SJSA1 (cell line): ENCODE measurements at places on chromosomes 11 and 22.

DNA sequence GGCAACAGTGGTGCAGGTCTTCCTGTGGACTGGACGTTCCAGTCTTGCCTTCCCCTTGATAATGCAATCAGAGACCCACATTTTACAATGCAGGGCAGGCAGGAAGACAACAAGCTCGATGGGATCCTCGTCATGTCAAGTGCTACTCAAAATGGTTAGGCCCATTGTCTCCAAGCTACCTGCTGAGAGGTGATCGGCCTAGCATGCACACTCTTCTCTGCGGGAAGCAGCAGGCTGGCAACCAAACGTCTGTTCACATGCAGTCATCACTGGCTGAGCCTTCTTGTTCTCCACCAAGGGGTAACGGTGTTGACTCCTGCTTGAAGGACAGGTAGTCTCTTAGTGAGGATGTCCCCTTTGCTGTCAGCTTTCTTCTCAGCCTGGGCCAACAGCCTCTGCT lies 25.5 kb upstream of the CD82 start:
- no peak for DNase-seq

GRCh38 chr11:131402040-131402439 lies 31.6 kb downstream of the NTM start:
- DNase-seq: no peak

DNA sequence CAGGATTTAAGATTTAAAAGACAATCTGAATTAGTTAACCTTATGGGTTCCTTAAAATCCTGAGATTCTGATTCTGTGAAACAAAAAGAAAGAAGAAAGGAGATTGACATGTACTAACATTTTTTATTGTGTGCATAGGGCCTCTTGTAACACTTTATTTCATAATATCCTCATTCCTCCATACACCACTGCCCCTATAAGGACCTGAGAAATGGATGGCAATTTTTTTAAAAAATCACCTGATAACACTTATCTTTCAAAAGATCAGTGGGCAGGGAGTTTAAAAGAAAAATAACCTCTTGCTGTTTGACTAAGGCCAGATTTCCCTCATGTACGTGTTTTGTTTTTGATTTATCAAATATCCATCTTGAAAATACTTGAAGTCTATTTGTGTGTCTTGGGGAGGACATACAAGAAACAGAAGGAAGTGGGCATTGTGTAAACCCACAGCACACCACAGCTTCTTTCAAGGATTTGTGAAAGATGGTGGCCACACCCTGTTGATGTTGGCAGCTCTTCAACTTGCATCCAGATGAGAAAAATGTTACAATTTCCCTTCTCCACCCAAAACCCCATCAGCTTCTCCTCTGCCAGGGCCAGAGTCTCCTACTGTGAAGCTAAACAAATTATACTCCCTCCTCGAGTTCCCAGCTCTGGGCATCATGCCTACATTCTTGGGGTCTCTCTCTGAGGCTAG lies 35.0 kb upstream of the MPEG1 start:
- DNase-seq: peak; percentile 65

- DNase-seq: no peak
Observed at GRCh38 chr11:55806248-55806647, 4.9 kb upstream of the OR5L1 start.

DNA sequence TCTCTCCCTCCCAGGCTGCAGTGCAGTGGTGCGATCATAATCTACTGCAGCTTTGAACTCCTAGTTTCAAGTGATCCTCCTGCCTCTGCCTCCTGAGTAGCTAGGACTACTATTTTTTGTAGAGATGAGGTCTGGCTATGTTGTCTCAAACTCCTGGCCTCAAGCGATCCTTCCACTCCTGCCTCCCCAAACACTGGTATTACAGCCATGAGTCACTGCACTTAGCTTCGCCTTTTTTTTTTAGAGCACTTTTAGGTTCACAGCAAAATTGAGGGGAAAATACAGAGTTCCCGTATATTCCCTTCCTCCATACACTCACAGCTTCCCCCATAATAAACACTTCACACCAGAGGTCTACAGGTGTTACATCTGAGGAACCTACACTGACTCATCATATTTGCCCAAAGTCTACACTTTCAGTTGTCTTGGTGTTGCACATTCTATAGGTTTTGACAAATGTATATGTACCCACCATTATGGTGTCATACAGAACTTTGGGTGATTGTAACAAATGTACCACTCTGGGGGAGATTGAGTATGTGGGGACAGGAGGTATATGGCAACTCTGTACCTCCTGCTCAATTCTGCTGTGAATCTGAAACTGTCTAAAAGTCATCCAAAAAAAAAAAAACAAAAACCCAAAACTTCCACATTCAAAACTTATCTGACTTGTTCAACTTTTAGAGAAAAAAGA lies 11.3 kb upstream of the SLC37A4 start:
- no peak for DNase-seq

GRCh38 chr11:123212406-123212805 lies 17.4 kb upstream of the CLMP start:
- DNase-seq: no peak

DNA sequence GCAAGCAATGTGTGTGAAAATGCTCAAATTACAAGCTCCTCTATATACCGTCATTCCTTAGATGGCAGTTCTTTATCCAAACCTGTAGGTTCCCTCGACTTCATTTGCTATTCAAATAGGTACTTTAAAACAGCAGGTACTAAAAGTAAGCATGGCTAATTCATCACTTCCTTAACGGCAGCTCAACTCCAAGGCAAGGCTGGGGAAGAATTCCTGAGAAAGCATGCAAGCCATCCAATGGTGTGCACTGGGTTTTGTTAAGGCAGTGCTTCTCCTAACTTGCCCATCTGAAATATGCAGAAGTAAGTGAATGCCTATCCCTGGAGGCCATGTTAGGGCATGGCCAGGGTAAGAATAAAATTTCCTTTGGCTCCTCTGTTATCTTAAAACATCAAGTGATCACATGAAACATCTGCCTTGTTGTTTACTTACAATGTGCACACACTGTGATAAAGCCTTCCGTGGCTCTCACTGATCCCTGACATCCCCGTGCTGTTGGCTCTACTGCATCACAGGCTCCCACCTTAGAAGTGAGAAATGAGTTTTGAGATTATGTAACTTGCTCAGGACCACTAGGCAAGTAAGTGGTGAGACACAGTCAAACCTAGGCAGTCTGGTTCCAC lies 52.1 kb downstream of the SMCO4 start:
- no peak for DNase-seq

DNA sequence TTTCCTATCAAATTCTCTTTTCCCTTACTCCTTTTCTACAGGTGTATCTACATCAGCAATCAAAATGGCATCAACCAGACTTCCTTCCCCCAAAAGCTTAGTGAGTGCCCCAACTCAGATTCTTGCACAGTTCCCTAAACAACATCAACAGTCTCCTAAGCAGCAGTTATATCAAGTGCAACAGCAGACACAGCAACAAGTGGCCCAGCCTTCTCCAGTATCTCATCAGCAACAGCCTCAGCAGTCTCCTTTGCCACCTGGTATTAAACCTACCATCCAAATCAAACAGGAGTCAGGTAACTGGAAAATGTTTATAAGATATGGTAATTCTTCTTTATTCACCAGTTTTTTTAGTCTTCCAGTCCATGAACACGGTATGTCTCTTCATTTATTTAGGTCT lies 51.4 kb downstream of the EMSY start:
- no peak for DNase-seq

DNA sequence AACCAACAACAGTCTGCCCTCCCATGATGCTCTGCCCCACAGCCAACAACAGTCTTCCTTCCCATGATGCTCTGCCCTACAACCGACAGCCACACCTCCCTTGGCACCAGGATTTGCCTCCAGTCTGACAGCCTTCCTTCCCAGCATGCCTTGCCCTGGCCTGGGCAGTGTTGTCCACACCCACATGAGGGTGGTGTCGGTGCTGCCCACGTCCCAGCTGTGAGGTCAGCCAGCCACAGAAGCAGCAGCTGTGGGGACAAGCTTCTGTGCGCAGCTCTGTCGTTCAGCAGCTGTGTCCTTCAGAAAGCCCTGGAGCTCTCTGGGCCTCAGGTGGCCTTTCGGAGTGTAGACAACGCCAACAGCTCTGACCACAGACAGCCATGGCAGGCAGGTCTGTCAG lies 1378.9 kb downstream of the BRD1 start:
- no peak for DNase-seq
